ENCODE measurements at places on chromosomes 2 and 18.

DNA sequence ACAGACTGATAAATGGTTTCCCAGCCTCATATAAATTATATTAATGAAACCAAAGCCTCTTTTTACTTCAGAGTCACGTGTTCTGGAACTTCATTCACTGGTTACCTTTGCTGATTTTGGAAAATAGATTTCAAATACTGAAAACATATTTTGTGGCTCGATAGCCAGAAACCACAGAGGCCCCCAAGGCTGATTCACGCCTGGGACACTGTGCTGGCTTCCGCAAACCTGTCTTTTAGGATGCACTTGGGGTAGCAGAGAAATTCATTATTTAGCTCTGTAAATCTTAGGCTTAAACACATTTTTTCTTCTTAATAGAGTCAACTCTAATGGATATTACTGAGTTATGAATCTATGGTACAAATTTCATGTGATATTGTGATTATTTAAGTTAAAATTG is 90.7 kb upstream of the TMEM18 start:
- DNase-seq: no peak

DNA sequence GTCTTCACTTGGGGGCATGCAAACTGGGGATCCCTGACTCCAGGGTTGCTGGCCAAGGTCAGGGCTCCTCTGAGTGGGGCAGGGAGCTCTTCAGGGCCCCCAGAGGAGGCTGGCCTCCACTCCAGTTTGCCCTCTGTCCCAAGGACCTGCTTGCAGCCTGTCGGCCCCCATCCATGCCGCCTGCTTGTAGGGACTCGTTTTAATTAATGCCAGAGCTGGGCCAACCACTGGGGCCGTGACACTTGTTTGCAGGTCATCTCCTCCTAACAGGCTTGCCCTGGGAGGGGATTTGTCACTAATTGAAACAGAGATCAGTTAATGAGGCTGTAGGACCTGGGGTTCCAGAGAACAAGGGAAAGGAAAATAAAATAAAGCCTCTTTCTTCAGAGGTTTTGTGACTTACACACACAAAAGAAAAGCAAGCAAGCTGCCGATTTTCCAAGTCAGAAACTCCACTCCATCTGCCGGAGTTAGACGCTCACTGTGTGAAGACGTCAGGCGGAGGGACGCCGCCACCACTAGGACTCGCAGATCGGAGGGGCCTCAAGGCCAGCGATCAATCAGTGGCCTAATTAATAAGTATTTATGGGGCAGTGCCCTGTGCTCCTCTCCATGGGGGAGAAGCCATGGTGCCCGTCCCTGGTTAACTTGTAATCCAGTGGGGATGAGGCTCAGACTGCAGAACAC is 75.9 kb downstream of the SFXN5 start:
- DNase-seq: no peak

DNA sequence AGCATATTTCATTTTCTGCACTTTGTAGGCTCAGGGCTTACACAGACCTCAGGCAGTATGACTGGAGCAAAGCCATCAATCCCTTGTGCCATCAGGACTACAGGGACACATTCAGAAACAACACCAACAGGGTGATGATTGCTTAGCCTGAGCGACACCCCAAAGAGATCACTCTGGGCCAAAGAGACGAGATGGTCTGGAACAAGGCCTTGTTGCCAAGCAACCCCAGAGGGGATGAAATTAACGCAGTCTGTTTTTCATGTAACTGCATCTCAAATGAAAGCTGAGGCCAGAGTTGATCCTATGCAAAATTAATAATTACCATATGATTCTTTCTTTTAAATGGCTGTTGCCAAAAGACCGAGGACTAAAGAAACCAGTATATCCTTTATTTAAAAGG is 20.2 kb upstream of the B3GNT2 start:
- no peak for DNase-seq

GRCh38 chr2:108270768-108271506 is 17.8 kb upstream of the SULT1C2 start:
- DNase-seq: no peak

- no peak for DNase-seq
Observed at GRCh38 chr18:62610351-62610700, 87.5 kb downstream of the ZCCHC2 start.

- DNase-seq: no peak
Observed at GRCh38 chr18:23062011-23062410, 73.3 kb upstream of the CABLES1 start.

DNA sequence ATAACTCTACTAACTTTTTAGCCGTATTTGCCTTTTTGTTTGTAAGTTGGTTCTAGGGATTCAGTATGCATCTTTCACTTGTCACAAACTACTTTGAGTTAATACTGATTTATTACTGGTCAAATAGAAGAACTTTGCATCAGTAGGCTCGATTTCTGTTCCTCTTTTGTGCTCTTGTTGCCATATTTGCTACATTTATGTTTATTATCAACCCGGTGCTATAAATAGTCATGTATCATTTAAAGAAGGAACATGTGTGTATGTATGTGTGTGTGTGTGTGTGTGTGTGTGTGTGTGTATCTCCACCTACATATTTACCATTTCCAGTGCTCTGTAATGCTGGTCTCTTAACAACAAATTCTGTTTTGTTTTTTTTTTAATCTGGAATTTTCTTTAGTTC is 79.6 kb upstream of the B3GNT7 start:
- DNase-seq: no peak

DNA sequence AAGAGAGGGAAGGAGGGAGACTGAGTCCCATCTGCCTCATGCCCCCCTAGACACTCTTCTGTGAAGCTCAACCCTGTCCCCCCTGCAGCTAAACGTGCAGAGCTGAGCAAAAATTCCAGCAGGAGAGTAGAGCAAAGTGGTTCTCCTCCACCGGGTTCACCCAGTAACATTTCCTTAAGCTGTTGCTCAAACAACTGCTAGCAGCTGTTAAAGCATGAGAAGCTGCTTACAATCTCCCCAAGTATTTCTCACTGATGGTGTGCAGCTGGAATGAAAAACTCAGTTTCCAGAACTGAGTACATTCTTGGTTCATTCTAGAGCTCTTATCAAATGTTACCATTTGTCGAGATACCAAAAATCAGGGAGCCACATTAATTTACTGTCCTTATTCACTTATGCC is 92.3 kb downstream of the STK39 start:
- no peak for DNase-seq

DNA sequence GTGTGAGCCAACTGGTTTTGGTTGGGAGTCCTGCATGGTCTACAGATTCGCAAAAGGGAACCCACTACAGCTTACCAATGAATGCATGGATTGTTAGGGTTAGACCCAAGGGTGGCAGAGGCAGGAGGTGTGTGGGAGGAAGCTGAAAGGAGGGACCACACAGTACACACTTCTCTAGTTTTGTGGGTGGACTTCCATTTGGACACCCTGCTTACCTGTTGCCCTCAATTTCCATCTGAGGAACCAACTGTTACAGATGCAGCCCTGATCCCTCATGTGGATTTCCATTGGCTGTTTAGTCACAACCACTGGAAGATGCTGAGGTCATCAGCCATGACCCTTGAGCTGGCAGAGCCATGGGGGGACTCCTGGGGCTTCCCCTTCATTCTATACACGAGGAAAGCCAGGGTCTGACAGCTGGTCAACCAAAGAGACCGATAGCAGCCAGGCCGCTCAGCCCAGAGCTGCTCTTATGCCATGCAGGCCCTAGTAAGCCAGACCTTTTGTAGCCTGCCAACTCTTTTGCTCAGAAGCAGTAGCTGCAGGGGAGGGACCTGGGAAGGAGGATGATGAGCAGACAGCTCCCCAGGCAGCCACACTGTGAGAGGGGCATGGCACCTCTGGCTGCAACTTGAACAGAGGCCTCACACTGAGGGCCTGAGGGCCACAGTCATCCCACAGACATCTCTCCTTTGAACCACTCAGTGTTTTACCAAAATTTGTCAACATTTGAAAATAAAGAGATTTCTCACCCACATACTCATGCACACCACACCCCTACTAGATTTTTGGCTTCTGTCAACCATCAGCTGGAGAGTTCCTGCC is 162.1 kb downstream of the SETBP1 start:
- DNase-seq: no peak

GRCh38 chr2:126828051-126828450 is 70.6 kb upstream of the TEX51 start:
- no peak for DNase-seq

- DNase-seq: no peak
Observed at GRCh38 chr18:63051928-63052327, 267.6 kb downstream of the BCL2 start.

DNA sequence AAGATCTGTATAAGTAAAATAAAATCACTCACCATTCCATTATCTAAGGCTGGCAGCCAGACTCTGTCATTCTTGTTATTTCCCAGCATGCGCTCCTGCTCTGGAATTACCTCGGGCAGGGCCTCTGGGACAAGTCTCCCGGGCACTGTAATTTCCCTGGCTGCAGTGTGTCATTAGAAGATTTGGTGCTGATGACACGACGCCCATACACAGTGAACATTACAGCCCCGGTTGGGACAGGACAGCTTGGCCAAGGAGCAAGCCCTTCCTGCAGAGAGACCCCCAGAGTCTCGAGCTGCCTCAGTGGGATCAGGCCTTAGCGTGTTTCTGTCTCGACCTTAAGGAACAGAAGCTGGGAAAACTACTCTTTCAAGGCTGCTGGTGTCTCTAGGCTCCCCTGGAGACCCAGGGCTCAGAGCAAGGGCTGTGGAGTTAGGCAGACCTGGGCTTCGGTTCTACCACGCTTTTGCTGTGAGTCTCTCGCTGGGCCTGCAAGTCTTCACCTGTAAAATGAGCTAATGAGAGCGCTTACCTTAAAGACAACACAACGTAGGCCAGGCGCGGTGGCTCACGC is 39.7 kb downstream of the SMAD7 start:
- no peak for DNase-seq

DNA sequence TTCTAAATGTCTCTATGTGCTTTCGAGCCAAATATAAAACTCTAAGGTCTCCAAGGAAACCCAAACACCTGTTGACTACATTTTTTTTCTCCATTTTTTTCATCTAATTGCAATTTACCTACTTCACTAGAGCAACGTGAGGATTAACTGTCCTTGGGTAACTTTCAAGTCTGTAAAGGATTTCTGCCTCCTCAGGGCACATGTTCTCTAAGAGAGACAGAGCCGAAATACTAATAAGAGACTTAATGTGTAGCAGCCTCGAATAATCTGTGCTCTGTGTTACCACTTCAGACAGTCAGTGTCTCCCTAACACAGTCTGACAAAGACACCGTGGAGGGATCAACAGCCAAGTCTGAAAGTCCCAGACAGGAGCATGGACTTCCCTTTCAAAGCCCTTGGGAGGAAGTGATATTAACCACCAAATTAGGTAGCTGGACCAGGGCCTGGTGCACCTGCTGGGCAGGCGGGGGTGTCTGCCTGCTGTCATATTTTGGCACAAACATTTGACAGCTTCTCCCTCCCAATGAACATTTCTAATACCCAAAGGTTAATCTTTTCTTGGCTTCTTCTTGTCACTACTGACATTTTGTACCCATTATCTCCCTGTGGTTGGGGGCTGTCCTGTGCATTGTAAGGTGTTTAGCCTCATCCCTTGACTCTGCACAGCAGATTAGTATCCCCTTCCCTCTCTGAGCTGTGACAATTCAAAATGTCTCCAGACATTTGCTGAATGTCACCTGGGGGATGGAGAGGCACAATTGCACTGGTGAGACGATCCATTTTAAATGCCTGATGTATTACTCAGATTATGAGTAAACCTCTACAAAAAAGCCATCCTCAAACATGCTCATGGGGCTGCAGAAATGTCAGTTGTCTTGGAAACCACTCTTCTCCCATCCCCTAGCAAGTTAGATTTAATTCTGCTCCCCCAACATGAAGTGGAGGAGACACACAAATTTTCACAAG is 45.7 kb upstream of the LYPD1 start:
- DNase-seq: no peak

GRCh38 chr18:48172226-48173006 is 236.8 kb downstream of the ZBTB7C start:
- DNase-seq: no peak

DNA sequence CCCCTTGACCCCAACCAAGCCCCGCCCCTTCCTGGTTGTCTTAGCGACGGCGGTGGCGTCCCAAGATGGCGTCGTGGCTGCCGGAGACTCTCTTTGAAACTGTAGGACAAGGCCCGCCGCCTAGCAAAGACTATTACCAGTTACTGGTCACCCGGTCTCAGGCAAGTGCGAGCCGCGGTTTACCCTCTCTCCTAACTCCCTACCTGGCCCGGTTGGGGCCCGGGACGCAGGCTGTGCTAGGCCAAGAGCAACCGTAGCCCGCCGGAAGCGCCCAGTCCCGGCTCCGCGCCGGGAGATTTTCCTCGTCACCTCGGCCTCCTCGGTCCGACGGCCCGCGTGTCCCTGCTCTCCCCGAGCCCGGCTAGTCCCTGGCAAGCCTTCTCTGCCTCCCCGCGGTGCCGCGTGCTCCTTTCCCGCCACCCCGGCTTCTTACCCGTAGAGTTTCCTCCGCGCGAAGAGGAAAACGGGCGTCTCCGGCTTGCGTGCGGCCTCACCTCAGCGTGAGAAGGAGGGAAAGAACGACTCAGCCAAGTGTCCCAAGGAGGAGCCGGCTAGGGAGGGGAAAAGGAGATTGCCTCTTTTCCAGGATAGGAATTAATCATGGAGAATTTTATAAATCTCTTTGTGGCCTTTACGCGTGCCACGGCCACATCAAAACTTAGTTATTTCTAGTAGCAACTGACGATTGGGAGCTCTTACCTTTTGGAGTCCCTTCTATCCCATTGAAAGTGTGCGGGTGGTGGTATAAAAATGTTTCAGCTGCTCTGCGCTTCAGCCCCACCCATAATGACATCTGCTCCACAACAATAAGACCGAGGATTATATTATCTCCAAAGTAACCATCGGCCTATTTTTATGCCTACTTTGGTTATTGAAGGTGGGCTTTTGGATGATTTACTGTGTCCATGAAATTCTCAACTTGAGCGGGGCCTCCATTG is at the start of gene FBXO36:
FBXO36 (plus strand) TSS at position 55 of the 938 bp plus-strand sequence; CDS start at position 66, 11 bp downstream.
- peak; percentile 84 for DNase-seq

DNA sequence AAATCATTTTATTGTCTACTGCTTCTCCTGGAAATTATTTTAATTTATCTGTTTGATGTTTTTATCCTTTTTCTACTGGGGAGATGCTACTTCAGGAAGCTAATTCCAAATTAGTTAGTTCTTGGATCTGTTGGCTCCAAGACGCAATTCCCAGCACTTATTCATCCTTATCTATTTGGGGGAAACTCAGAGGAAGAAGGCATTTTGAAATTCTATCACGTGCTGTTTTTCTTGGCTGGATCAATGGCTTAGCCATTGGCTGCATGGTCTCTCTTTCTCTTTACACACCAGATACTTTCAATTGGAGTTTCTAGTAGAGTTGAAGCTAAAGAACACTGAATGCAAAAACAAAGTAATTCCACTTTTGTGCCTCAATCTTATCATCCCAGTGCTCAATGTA is 98.3 kb downstream of the RAPGEF4 start:
- no peak for DNase-seq

DNA sequence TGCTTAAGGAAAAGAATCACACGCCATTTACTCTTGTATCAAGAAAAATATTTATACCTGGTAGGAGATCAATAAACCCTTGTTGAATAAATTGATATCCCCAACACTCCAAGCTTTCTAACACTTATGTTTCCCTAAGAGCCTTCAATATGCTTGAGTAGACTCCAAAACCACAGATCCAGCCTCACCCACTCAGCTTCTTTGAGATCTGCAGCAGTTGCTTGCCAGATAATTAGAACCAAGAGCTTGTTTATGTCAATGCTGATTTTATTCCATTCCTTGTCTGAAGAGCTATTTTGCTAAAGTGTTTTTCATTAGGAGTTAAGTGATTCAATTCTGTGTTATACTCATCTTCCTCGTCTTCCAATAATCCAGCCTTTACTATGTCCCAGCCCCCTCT is 26.3 kb upstream of the CRIM1 start:
- DNase-seq: no peak
